SHP77 (cell line): ENCODE measurements at places on chromosomes 1 and 21.

GRCh38 chr1:30405081-30405480 is 318.3 kb downstream of the MATN1 start:
- DNase-seq: no peak

DNA sequence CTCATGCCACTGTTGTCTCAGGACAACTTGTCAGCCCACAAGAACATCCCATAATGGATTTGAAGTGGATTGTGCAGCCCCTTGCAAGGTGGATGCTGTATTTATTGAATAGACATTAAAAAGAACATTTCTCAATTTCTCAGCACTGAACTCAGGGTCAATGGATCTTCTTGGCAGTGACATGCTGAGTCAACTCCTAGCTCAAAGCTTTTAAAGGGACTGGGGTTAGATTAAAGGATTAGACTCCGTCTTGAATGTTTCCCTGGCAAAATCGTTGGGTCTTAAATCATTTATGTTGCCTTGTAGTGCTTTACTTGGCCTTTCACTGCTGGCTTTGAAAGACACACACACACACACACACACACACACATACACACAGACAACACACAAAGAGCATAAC is 221.6 kb upstream of the PBX1 start:
- DNase-seq: no peak

- DNase-seq: no peak
Measured at GRCh38 chr1:34685225-34685624, 69.6 kb upstream of the GJB5 start.

- DNase-seq: no peak
Measured at GRCh38 chr1:25184001-25184762, 48.1 kb downstream of the SYF2 start.

DNA sequence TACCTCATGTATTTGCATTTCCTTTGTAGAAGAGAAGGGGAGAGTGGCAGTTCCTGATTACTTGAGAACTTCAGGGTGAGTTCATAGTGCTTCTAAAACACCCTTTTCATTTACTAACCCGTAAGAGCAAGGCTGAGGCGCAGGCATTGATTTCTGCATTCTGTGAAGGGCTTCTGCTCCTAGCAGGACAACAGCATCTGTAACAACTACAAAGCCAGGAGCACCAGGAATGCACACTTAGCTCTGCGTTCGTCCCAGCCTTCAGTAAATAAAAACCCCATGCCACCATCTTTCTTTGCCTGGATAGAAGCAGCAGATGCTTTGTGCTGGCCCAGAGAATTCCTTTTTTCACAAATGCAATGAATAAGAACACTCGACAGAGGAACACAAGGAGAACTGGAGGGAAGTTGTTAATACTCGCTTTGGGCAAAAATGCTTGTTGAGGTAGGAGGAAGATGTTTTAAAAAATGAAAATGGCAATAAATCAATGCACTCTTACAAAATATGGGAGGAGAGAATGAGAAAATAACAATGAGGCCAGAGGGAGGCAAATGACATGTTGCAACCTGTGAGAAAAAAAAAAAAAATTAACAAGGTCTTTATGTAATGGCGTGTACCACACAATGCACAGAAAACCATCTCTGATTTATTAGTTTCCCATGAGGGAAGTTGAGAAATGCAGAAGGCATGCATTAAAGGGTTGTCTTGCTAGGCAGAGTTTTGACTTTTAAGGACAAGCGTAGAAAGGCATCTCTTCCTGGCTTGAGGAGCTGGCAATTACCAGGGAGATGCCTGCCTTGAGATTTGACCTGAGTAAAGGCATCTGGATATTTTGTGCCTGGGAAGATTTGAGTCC is 418.8 kb downstream of the DISC1 start:
- no peak for DNase-seq
